Activated CD4-positive, alpha-beta T cell treated with anti-CD3 and anti-CD28 coated beads for 36 hours (primary cell): ENCODE measurements at places on chromosomes 1 and 21. TPM values are rescaled to one million over a fixed set of nuclear protein-coding genes. Genes with fewer than 3 reads are reported as not detected.

- no peak overlapping the region for H3K27ac ChIP-seq
- H3K27me3 ChIP-seq = no peaks in the 10 kb centered on the region
- no peaks in the 10 kb centered on the region for H3K36me3 ChIP-seq
- DNase-seq = no peak
Observed at GRCh38 chr1:54299037-54299436, 99.1 kb downstream of the MRPL37 start.

DNA sequence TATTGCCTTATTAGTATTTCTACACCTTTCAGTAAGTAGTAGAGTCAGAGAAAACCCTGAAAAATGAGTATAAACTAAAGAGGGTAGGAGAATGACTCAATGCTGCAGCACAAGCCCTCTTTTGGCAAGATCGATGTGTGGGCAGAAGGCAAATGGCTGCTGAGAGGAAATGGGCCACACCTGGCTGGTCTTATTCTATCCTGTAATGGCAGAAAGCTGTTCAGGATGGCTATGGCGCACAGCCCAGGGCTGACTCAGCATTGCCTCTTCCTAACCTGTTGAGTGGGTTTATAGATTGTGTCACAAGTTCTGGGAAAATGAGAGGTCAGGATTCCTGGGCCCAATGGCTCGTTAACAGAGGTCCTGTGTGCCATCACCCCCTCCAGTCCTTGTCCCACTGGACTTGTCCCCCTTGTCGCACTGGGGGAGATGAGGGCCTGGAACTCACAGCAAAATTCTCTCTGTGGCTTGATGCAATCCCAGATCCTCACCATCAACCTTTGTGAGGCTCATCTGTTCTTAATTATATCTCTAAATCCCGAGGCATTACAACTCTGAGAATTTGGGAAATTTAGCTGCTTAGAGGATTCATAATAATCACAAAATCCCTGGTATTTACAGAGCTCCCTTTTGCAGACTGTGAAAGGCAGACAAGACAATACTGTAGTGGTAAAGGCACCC, 13.2 kb downstream of the HMGB4 start:
- H3K4me1 ChIP-seq = no peaks in the 10 kb centered on the region
- no peak for DNase-seq
- H3K27me3 ChIP-seq = peaks cover 14% of the 10 kb centered on the region
- no peak overlapping the region for H3K4me3 ChIP-seq

DNA sequence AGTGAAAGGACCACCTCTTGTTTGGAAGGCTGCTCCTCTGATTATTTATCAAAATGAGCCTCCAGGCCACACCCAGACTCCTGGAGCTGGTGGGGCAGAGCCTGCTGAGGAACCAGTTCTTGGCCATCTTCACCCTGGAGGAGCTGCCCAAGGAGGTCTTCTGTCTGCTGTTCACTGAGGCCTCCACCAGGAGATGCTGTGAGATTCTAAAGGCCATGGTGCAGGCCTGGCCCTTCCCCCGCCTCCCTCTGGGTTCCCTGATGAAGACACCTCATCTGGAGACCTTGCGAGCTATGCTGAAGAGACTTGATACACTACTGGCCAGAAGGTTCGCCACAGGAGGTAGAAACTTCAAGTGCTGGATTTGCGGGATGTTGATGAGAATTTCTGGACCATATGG, 61.7 kb upstream of the GJA8 start:
- H3K27ac ChIP-seq = no peak overlapping the region
- DNase-seq = peak; percentile 52
- H3K36me3 ChIP-seq = no peaks in the 10 kb centered on the region
- H3K27me3 ChIP-seq = peaks cover 3% of the 10 kb centered on the region

DNA sequence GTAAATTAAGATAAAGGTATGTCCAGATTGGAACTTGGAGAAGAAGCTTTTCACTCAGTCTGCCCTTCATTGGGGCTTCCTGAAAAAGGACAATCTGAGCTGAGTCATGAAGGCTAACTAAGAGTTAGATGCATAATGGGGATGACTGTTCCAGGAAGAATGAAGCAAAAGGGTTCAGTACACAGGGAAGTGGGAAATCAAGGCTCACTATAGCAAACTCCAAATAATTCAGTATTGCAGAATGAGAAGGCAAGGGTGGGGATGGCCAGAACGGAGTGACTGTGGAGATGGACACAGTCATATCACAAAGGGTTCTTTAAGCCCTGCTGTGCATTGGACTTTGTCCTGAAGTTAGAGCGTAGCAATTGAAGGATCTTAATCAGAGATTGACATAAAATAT, 158.3 kb downstream of the FGGY start:
- H3K27ac ChIP-seq = no peak overlapping the region
- no peaks in the 10 kb centered on the region for H3K27me3 ChIP-seq
- no peaks in the 10 kb centered on the region for H3K4me1 ChIP-seq
- H3K36me3 ChIP-seq = peaks cover 2% of the 10 kb centered on the region
- DNase-seq = no peak

GRCh38 chr1:27528818-27529703, 39.1 kb upstream of the WASF2 start:
- H3K36me3 ChIP-seq = peaks cover 6% of the 10 kb centered on the region
- DNase-seq = no peak
- peak overlapping the region; percentile 59 for H3K4me3 ChIP-seq
- peaks cover 45% of the 10 kb centered on the region for H3K4me1 ChIP-seq

- no peaks in the 10 kb centered on the region for H3K36me3 ChIP-seq
- no peak overlapping the region for H3K4me3 ChIP-seq
- H3K27me3 ChIP-seq = no peaks in the 10 kb centered on the region
- DNase-seq = no peak
- no peak overlapping the region for H3K27ac ChIP-seq
- no peaks in the 10 kb centered on the region for H3K4me1 ChIP-seq
Observed at GRCh38 chr1:56092684-56093570, 486.4 kb downstream of the PLPP3 start.

DNA sequence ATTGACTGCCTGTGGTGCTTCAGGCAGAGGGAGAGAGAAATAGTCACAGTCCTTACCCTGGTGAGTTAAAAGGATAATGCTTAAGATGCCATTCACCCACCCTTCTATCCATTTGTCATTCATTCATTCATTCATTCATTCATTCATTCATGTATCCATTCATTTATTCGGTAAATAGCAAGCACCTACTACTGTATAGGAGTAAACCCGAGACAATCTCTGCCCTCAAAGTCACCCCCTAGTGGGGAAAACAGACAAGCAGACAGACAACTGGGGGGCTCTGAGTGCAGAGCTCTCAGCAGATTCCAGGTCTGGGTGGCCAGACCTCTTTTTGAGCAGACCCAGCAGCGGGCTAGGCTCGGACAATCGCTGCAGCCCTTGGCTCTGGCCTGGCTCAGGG, 14.1 kb upstream of the ACTL8 start:
- H3K27ac ChIP-seq = no peak overlapping the region
- no peak overlapping the region for H3K4me3 ChIP-seq
- H3K4me1 ChIP-seq = no peaks in the 10 kb centered on the region

GRCh38 chr1:110240476-110241210, 30.5 kb downstream of the KCNC4 start:
- no peak for DNase-seq
- H3K4me1 ChIP-seq = peaks cover 53% of the 10 kb centered on the region
- H3K27ac ChIP-seq = no peak overlapping the region

DNA sequence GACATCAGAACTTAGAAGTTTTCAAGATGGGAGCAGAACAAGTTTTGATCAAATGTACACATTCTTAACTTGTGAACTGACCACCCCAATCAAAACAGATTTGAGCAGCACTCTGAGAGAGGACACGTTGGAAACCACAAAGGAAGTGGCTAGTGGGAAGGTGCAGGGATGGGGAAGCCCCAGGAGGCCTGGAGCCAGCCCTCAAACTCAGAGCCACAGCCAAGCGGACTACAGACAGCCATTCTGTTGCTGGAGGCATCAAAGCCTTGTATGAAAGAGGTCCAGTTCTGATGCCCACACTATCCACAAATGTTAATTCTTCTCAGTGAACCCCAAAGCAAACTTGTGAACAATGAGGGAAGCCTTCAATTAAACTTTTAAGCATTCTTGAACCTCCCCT, 143.6 kb upstream of the RAB4A start:
- DNase-seq = peak; percentile 65
- H3K27ac ChIP-seq = no peak overlapping the region
- peaks cover 54% of the 10 kb centered on the region for H3K4me1 ChIP-seq
- H3K4me3 ChIP-seq = no peak overlapping the region
- H3K27me3 ChIP-seq = no peaks in the 10 kb centered on the region

DNA sequence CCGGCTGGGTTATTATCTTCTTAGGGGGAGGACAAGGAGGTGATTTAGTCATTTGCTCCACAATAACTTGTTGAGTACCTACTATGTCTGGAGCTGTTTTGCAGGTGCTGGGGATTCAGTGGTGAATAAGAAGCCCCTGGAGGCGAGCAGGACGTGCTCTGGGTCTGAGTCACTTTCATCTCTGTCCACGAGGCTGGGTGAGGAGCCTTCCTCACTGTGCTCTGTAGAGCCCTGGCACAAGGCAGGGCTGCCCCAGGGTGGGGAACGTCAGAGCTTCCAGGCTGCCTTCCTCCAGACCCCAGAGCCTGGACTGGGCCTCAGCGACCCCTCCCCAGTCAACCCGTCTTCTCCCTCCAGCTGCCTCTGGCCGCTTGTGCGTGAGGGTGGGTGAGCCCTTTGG, 2.5 kb upstream of the PADI6 start:
- H3K36me3 ChIP-seq = no peaks in the 10 kb centered on the region
- H3K4me3 ChIP-seq = no peak overlapping the region

DNA sequence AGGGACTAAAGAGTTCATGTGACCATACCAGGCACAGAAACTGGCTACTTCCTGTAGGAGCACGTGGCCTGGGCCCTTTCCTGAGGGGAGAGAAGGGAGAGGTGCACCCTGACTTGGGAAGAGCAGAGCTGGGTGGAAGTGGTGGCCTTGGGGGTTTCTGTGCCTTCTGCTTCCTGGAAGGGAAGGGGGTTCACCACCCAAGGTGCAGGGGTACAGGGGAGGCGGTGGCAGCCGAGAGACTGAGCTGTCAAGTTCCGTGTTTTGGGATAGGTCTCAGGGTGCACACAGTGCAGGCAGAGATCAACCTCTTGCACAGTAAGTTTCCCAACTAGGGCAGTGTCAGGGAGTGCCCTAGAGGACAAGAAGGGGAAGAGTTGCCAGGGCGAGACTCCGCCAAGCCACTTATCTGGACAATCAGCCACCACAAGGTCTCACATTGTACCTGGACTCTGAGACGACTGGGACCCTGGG, 10.1 kb downstream of the HECTD3 start:
- H3K27ac ChIP-seq = peak overlapping the region; percentile 61
- H3K4me3 ChIP-seq = no peak overlapping the region
- peaks cover 5% of the 10 kb centered on the region for H3K36me3 ChIP-seq

- DNase-seq = no peak
- peaks cover 4% of the 10 kb centered on the region for H3K4me1 ChIP-seq
- H3K27ac ChIP-seq = no peak overlapping the region
- H3K27me3 ChIP-seq = peaks cover 2% of the 10 kb centered on the region
Observed at GRCh38 chr1:234570329-234571120, 39.5 kb downstream of the IRF2BP2 start.

GRCh38 chr1:49333906-49334305, 557.2 kb upstream of the BEND5 start:
- DNase-seq = no peak
- no peaks in the 10 kb centered on the region for H3K4me1 ChIP-seq
- H3K27me3 ChIP-seq = no peaks in the 10 kb centered on the region
- no peak overlapping the region for H3K4me3 ChIP-seq

DNA sequence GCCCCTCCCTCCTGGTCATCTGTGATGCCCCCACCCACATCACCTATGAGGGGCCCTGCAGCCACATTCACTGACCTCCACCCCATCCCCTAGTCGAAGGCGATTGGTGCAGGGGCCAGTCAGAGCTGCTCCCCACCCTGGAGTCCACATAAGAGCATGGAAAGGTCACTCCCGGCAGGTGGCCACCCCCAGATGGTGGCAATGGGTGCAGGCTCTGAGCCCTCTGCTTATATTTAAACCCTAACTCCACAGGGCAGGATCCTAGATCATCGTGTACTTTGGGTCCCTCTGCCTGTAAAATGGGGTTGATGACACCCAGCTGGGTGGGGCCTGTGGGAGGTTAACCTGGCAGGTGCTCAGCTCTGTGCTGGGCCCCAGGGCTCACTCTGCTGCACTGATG, 186.8 kb upstream of the C1orf174 start:
- H3K27ac ChIP-seq = no peak overlapping the region
- DNase-seq = no peak
- H3K4me3 ChIP-seq = no peak overlapping the region

The GIPC2 gene
- 0.05 TPM for total RNA-seq

The OR6N1 gene
- total RNA-seq = not detected

The SLFNL1 gene
- total RNA-seq = 0.14 TPM

The KRTAP19-1 gene
- total RNA-seq = not detected

The SSR2 gene
- total RNA-seq = 143 TPM

The SPATA46 gene
- total RNA-seq = not detected
